Sigmoid colon (tissue), 7 donors: ENCODE measurements at places on chromosomes 12 and 14. TPM values are rescaled to one million over a fixed set of nuclear protein-coding genes. Genes with fewer than 3 reads are reported as not detected.

DNA sequence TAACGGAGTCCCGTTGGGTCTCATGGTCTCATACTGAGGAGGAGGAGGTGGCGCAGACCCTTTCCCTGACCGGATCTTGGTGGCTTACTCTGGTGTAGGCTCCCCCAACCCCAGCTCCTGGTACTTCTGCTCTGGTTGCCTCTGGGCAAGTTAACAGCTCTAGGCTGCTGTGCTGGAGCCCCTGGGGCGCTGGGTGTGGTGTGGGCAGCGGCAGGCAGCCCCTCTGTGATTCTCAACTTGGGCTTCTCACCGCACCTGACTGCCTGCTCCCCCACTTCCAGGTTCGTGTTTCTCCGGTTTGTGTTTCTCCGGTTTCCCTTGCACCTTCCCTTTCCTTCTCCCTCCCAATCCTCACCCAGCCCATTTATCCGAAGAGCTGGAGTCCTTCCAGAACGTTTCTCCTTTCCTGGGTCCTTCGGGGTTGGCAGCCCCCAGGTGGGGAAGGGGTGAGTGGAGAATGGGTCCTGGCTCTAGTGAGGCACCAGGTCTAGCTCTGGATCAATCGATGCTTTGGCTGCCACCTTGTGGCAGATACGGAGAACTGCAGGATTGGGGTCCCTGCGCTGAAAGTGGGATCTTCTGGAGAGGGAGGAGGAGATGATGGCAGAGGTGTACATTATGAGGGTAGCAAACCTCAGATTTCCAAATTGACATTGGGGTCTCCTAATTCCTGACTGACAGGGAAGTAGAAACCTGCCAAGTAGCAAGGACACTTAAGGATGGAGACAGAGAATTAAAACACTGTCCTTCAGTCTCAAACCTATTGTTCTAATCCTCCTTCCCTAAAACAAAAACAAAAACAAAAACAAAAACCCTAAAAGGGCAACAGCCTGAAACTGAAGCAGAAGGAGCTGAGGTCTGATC, 8.3 kb downstream of the CISTR start:
- no peak for DNase-seq

GRCh38 chr12:9870286-9870866, 1.2 kb upstream of the CLEC2B start:
- DNase-seq = no peak

Gene SERPINA1
- 26.6 TPM for total RNA-seq

DNA sequence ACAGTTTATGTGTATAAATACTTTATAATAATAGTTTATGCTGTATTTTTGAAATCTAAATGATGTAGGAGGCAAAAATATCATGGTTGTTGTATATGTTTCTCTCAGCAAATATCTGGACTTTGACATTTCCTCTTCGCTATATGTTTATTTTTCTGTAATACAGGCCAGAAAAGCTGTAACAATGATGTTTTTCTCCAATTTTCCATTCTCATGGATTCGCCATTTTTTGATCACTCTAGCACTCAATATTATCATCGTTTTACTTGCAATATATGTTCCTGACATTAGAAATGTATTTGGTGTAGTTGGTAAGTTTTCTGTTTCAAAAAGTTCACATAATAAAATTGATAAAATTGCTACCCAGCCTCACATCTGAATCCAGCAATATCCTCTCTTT, 70.6 kb downstream of the SLC38A6 start:
- no peak for DNase-seq

Gene LRP10
- total RNA-seq = 85.9 TPM

DNA sequence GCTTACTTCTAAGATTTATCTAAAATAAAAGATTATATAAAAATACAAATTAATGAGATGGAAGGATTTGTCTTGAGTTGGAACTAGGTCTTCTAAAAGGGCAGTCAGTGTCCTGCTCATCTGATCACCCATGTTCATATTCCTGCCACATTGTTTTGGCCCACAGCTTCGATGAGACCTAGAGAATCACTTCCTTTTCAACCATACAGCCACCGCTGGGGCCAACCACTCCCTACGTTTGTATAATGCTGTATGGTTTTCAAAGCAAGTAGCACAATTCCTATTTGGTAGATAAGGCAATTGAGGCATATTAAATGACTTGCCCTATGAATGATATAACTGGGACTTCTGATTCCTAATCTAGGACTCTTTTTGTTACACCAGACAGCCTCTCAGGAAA, 249.4 kb downstream of the ZFP36L1 start:
- DNase-seq = no peak

Gene TRPV4
- total RNA-seq = not detected

DNA sequence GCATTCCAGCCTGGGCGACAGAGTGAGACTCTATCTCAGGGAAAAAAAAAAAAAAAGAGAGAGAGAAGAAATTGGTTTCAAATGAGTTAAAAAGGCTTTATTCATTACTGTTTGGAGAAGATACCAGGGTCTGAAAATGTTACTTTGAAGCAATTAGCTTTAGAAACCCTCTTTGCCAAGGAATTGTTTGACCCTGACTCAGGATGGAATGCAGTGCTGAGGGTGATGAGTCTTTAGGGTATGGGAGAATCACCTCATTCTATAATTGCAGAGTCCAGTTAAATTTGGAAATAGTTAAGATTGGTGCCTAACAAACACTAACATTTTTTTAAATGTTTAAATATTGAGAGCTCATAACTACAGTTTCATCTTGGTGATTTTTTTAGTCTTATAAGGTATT, 13.3 kb downstream of the RAP1B start:
- DNase-seq = no peak

Gene PLEKHD1
- 0.55 TPM for total RNA-seq
